Glutamatergic neuron (in vitro differentiated cells): ENCODE measurements at places on chromosomes 16 and 17. TPM values are rescaled to one million over a fixed set of nuclear protein-coding genes. Genes with fewer than 3 reads are reported as not detected.
A peak's percentile ranks its signal among the peaks of the same experiment; 100 is the strongest.

GRCh38 chr17:75348386-75349012, 57.0 kb downstream of the GRB2 start:
- no peak for DNase-seq

- DNase-seq, result no peak
Measured at GRCh38 chr17:29042026-29042678, 789 bp upstream of the PIPOX start.

DNA sequence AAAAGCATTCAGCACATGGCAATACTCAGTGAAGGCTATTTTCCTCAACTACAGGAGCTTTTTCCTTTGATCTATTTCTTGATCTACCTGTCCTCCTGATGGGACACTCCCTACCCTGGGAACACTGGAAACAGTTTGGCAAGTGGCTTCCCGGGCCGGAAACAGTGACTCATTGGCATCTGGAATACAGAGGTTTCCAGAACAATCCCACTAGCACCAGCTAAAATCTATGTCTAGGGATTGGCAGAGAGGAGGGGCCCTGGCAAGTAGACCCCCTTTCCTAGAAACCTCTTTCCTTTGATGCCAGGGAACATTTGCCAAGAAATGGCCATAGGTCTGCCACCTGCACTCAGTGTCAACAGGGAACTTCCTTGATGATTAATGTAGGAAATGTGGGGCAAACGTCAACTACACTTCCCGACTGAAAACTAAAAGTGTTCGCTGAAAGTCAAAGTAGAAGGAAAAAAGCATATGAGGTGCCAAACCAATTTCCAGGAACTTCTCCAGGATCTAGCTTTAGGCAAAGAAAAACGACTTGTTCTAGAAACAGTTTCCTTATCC, 30.4 kb upstream of the FBXW10B start:
- no peak for DNase-seq

- no peak for DNase-seq
Measured at GRCh38 chr16:57444711-57445110, 2.5 kb downstream of the CIAPIN1 start.

- no peak for DNase-seq
Measured at GRCh38 chr16:86578061-86578599, at the start of gene FOXL1. Gene FOXL1 (plus strand): TSS chr16:86578549. CDS start chr16:86578724, 175 bp downstream.

- no peak for DNase-seq
Measured at GRCh38 chr17:14318918-14319205, 18.0 kb downstream of the HS3ST3B1 start.

DNA sequence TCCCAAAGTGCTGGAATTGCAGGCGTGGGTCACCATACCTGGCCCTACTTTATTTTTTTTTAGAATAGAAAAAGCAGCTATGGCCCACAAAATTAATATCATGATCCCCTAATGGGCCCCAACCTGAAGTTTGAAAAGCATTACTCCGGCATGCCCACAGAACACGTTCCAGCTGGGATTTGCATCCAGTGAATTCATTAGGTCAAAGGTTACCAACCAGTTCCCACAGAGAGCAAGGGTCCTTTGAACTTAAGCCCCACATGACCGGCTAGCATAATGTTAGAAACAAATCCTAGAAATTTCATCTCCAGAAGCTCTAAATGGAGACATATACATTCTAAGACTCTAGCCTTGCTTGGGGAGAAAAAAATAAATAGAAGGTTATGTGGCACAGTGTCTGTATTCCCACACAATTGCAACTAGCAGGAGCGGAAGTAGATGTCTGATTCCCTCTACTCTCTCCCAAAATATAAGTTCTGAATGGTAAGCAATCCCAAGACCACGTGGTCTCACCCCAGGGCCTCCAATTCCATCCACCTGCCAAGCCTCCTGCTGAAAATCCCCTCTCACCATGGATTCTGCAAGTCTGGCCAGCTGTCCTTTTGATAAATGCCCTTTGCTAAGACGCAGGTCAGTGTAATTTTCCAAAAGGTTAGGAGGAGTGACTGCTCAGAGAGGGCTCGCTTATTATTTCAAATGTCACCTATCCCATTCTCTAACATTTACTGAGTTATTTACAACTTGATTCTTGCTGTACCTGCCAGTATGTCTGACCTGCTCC, 395.8 kb downstream of the NPIPA8 start:
- DNase-seq, result no peak

- DNase-seq, result no peak
Measured at GRCh38 chr17:74878658-74879057, 5.9 kb upstream of the FDXR start.

DNA sequence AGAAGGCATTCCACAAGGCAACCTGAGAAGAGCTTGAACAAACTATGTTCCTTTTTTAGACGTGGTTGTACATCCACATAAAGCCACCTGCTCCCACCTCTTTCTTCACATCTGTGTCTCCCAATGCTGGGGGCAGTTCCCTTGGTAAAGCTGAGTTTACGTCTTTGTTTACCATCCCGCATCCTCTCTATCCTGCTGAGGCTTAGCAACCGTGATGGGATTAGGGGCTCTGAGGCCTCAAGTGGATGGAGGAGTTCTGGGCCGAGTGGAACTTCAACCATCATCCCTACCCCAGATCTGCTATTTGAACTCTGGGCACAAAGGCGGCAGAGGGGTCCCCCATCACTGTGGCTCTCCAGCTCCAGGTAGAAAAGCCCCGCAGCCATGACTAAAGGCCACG, 94.2 kb upstream of the CREBBP start:
- DNase-seq, result no peak

- DNase-seq, result no peak
Measured at GRCh38 chr17:79721993-79722671, 8.6 kb upstream of the ENPP7 start.

DNA sequence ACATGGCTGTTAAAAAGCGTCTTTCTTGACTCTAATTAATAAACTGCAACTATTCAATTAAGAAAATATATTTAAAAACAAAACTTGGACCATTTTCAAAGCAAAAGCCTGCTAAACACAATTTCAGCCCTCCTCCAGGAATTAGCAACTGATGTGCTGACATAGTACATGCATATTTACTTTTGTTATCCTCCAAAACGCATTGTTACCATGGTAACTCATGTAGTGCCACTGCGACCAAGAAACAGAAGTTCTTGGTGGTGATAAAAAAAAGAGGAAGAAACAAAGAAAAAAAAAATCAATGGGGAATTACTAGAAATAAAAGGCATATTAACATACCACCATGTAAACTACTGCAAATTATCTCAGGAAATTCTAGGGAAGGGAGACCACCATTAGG, 793.4 kb upstream of the CDH8 start:
- no peak for DNase-seq

DNA sequence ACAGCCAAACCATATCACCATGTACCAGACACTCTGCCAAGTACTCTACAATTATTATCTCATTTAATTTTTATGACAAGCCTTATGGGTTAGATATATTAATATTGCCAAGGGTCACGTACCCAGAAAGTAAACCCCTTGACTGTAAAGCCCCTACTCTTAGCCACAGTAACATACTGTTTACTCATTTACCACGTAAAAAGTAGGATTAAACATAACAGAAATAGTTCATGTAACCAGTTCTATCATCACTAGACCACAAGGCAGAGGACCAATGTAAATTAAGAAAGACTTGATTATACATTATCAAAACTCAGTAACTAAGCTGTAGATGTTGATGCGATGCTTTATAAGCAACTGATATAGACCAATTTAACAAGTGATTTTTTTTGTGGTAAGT, 101.5 kb upstream of the CNTNAP4 start:
- no peak for DNase-seq

DNA sequence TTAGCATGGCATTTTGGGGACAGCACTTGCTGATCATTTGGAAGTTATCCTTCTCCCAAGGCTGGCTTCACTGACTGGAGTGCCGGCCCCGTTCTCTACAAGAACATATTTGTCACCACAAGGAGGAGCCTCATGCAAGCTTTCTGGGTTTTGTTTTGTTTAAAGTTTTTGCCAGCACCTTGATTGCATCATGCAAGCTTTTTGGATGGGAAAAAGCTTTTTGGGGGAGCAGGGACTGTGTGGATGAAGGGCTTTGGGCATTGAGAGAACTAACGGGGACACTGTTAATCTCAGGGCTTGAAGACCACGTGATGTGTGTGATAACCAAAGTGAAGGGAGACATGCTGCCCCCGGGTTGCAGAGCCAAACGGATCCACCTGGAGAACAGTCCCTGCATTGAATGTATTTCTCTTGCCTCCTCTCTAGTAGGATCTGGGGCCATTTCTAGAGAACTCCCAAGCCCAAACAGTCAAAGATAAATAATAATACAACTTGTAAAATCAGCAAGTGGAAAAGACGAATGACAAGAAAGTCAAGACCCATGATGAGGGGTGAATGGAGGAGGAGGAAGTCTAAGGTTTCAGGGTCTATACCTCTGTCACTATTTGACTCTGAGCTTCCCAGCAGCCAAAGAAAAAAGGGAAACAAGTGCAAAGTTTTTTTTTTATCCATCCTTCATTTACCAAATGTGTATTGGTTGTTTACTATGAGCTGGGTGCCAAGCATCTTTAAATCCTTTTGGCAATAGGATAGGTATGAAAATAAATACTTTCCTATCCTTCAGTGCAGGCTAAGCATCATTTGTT, 17.2 kb downstream of the TMEM114 start:
- peak; percentile 27 for DNase-seq

DNA sequence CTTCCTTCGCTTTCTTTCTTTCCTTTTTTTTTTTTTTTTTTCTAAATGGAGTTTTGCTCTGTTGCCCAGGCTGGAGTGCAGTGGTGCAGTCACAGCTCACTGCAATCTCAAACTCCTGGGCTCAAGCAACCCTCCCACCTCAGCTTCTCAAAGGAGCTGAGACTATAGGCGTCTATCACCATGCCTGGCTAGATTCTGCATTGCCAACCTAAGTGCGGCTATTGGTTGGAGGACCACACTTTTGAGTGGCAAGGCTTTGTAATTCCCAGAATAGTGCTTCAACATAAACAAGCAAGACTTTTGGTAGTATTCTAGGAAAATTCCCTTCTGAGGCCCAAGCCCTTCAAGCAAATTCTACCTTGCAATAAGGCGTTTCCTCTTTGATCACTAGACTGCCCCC, 107.8 kb downstream of the YPEL2 start:
- DNase-seq, result no peak

DNA sequence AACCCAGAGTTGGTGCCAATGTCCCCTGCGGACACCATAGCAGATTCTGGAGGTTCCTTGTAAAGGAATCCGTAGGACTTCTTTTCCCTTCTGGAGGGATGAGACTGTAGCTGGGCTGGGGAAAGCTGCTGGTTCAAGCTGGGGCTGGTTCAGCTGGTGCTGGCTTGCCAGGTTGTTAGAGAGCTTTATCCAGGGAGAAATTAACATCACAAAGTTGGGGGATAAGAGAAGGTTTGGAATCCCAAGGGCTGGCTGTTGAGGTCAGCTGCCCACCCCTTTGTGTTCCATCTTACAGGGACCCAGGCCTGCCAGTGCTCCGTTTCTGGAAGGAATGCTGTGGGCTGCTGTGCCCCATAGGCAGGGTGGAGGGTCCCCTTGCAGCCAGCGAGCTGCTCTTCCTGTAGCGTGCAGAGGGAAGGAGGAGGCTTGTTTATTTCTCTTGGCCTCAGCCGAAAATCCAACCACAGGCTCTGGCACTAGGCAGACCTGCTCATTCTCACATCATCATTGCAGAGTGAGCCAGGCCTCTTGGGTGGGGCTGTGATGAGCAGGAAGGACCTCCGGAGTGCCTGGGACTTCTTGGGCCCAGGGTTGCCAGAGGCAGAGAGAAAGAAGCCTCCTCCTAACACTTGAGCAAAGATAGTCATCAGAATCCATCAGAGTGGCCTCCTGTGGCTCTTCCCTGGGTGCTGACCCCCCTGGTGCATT, 251.1 kb downstream of the SEC14L1 start:
- no peak for DNase-seq

DNA sequence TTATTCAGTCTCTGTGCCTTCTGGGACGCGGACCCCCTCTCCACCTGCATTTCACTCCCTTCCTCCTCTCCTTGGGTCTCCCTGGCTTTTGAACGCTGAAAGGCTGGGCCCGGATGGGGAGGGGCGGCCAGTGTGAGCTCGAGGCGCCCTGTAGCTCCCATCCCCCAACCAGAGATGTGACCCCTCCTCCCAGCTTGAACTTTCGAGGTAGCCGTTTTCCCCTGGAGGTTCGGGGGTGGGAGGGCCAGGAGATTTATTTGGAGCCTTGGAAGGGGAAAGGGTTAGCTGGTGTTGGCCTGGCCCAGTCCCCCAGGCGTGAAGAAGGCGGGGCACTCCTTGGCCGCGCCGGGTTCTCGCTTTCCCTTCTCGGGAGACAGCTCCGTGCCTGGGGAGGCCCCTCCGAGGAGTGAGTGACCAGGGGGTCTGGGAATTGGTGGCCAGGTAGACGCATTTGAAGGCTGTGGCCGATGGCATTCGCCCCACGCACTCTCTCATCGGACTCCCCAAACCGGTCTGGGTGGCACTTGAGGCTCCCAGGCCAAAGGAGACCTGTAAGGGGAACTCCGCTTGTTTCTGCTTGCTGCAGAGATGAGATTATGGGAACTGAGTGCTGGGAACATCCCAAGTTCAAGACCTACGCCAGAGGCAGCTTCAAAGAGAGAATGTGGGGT, 942 bp downstream of the LDAF1 start:
- peak; percentile 36 for DNase-seq

DNA sequence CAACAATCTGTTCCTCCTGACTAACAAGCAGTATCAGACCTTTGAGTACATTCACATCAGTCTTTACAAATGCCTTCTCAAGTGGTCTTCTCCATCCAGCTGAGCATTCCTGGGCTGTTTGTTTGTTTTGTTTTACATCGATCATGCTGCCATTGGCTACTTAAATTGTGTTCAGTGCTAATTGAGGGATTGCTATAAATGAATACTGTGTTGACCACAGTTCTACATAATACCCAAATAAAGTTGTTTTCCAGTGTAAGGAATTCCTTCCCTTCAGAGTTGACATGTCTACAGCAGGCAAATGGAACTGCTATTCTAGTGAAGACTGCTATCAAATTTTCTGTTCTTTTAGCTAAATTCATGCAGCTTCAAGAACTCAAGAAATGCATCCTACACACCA, 3.2 kb downstream of the CDH8 start:
- DNase-seq, result no peak

DNA sequence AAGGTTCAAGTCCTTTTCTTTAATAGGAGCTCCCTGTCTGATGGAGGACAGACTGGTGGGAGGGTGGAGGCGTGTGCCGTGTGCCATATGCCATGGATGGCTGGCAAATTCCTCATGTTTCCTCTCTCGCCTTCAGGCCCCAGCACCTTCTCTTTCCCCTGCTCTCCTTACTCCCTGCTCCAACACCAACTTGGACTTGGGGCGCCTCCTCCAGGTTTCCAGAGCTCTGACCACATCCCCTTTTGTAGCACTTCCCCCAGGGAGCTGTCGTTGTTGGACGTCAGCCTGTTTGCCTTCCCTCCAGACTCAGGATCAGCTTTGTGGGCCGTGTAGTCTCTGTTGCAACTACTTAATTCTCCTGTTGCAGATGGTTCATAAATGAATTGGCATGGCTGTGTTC, 30.7 kb downstream of the TMC7 start:
- DNase-seq, result peak; percentile 16

CCR7 gene
- not detected for total RNA-seq

CDRT15 gene
- not detected for total RNA-seq

KRT27 gene
- total RNA-seq, result not detected

RAB26 gene
- 292 TPM for total RNA-seq

CNTNAP1 gene
- total RNA-seq, result 44.8 TPM

BMERB1 gene
- total RNA-seq, result 65.9 TPM
